Stimulated activated CD8-positive, alpha-beta memory T cell treated with anti-CD3 and anti-CD28 coated beads, Interleukin-2, amount 100 ng/mL, for 48 hours (primary cell): ENCODE measurements at places on chromosomes 16 and 17.

DNA sequence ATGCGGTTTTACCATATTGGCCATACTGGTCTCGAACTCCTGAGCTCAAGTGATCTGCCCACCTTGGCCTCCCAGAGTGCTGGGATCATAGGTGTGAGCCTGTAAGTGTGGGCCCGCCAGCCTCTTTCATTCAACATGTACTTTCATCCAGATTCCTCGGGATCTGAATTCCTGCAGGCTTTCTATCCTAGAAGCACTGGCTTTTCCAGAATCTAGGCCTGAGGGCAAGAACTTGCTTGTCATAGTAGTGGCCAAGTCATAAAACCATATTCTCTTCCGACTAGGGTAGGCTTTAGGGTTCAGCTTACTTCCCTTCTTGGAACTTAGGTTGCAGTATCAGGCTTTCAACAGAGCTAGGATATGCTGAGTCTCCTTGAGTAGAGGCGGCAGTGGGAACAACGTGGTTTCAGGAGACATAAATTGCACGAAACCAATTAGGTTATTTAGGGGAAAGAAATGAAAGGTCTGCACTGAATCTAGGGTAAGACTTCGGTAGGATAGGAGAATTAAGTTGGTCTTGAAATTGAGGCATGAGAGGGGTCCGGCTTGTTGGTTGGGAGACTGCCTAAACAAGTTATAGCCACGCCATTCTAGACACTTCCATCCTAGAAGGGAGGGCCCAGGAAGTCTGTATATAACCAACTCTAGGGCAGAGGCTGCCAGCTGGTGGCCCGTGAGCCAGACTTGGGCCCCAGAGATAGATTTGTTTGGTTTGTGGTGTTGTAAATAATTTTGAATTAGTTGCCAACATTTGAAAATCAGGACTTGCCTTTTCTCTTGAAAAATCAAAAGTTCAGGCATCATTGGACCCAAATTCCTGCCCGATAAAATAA is 15.6 kb downstream of the SLC7A6 start:
- DNase-seq: no peak

GRCh38 chr17:69913616-69914015 is 161.4 kb upstream of the KCNJ16 start:
- DNase-seq: no peak

DNA sequence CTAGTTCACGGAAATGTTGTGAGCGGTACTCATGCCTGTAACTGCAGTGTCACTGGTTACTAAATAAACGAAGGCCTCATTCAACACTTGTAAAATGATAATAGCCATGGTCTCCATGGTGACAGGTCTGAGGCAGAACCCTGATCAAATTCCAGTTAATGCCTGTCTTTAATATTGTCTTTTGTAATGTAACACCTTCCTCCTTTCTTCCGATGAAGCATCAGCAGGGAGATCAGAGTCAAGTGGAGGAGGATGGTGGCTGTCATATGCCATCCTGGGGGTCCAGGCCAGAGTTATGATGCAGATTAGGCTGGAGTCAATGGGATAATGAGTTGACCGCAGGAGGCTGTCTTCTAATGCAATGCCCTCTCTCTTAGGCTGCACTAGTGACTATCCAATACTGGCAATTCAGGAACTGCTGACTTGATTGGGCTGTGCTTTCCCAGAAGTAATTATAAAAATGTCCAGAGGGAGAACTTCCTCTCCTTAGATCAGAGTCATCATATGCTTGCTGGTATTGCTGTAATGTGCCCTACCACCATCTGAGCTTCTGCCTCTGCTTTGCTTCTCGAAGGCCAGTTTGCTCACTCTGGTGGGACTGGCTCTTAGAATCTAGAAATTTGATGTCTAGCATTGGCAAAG is 419.1 kb downstream of the CA10 start:
- DNase-seq: no peak

- DNase-seq: no peak
Observed at GRCh38 chr16:3058139-3059030, 7.1 kb upstream of the IL32 start.

DNA sequence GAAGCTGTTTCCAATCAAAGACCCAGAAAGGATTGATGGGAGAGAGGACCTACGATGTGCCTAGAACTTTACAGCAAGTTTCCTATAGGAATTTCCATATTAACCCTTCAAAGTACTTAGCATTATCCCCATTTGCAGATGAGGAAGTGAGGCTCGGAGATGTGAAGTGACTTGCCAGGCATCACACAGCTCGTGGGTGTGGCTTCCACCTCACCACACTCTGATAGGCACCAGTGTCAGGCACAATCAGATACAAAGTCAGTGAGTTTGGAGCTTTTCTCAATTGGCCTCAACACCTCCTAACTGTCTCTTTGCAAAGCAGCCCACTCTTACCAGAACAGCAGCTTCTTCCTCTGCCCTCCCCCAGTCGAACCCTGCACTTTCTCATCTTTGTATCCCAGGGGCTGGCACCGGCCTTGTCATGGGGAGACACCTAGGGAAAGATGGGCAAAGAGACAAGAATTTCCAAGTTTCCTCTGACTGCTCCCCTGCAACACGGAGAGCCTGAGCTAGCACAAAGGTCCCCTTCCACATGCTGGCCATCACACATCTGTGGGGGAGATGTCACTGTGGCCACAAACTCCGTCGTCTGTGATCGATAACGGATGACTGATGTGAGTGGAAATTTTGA is 37.4 kb upstream of the CCL1 start:
- DNase-seq: no peak

GRCh38 chr16:88831838-88832237 is 20.1 kb upstream of the APRT start:
- no peak for DNase-seq

- no peak for DNase-seq
Observed at GRCh38 chr17:37081287-37081686, 132.5 kb downstream of the AATF start.

DNA sequence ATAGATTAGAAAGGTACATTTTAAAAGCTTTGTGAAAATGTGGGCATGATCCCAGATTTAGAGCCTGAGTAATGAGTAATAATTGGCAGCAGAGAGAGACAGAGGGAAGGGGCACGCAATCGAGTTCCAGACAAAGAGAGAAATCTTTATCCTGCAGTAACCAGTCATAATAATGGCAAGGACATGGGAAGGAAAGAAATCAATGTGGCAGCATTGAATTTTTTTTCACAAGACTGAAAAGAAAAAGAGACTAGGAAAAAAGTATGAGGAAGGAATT is 790.8 kb upstream of the SOX9 start:
- DNase-seq: no peak

DNA sequence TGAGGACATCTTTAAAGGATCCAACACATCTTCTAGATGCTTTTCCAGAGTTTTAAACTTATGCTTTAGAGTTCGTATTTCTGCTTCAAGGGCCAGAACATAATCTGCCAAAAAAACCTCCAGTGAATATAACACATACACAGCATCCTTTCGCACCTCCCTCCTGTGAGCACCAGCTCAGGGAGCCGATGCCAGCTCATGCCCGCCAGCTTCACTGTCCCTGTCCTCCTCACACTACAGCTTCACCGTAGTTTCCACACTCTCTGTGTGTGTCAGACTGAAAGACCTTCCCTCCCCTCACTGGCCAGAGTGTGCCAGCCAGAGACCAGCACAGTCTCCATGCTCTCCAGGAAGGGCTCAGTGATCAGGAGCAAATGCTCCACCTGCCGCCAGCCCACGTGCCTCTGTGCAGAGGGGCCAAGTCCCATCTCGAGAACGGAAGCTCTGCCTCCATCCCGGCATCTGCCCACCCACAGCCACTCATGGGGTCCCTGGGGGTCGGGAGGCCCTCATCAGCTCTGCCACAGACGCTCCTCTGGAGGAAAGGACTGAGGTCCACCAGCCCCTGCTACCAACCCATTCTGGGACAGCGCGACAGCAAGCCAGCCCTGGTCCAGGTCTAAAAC is 40.8 kb downstream of the CCDC57 start:
- DNase-seq: no peak

- no peak for DNase-seq
Observed at GRCh38 chr17:21388066-21388465, 11.9 kb downstream of the KCNJ12 start.

- no peak for DNase-seq
Observed at GRCh38 chr16:29719063-29719462, 26.7 kb downstream of the C16orf54 start.

DNA sequence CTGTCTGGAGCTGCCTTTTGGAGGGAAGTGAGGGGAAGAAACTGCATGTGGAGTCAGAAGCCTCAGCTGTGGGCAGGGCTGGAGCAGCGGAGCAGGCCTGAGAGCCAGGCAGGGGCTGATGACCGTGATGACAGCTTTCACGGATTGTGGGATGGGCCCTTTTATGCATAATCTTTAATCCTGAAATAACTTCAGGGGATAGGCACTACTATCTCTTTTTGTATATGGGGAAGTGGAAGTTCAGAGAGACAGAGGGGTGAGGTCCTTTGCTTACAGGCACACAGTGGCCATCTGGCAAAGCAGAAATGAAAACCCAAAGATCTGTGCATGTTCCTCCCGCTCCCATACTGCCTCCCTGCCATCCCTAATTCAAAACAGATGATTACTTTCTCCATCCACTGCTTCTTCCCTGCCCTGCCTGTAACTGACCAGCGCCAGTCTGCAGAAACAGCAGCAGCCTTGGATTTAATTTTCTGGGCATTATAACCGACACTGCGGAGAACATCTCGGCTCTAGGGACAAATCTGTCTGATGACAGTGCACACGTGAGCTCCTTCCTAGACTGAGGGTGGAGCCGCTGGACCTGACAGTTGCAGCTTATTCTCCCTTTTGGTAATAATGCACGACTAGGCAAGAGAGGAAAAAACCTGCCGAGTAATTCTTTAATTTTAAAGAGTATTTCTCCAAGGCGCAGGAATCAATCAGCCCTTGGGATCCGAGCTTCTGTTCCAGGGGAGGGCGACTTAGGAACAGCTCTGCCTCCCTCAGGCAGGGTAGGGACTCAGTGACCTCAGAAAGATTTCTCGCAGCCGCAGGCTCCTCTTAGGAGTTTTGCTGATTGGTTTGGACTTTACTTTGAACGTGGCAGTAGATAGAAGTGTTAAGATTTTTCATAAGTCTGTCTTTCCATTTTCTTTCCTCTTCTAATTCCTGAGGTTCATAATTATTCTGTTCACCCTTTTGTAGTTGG is 95.4 kb downstream of the UTP18 start:
- DNase-seq: no peak

DNA sequence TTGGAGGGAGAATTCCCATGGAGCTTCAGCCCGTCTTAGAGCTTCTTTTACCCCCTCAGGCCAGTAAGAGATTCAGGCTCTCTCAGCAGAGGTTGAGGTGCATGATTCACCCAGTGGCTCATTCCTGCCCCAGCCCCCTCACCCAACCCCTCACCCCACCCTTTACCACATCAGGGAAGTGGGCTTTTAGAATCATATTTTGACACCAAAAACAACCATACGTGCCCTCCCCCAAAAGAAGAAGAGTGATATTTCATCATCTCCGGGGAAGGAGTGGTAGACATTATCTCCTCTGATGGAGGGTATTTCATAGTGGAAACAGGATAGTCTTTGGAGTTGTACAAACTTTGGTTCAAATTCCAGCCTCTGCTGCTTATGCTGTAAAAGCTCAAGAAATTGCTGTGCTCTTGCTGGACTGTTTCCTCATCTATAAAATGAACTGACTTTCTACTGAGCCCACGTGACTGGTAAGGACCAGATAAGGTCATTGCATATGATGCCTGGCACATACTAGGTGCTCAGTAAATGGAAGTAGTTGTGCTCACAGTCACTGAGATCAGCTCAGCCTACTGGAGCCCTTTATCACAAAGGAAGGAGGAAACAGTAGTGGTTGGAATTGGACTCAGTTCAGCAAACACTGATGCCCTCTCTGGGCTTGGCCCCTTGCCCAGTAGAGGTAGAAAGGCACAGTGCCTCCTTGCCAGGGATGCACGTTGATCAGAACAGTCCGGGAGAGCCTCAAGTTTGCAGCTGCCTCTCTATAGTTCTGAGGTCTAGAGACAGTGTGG is 18.3 kb upstream of the CCL5 start:
- no peak for DNase-seq

DNA sequence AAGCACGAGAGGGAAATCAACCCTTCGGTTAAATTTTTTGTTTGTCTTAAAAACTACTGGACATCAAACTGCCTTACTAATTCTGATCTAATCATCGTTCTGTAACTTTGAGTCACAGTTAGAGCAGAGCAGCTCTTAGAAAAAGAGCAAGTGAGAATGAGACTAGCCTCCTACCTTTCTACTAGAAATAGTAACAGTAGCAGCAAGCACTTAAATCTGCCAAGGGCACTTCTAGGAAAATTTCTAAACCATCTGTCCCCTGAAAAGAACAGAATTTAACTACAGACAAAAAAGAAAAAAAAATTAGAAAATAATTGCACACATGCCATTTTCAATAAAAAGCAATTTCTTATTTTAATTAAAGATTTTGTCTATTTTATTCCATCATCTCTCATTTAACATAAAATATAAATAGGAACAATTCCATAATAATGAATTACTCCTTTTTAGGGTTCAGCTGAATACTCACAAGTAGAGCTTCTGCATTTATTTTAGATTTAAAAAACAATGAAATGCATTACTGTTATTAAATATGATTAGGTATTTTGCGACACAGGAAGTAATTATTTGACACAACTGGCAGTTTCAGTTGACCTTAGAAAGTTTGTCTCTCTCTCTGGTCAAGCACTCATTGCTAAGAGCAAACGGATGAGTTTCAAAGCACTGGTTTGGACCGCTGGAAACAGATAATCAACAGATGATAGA is 250.8 kb upstream of the SOX9 start:
- no peak for DNase-seq

DNA sequence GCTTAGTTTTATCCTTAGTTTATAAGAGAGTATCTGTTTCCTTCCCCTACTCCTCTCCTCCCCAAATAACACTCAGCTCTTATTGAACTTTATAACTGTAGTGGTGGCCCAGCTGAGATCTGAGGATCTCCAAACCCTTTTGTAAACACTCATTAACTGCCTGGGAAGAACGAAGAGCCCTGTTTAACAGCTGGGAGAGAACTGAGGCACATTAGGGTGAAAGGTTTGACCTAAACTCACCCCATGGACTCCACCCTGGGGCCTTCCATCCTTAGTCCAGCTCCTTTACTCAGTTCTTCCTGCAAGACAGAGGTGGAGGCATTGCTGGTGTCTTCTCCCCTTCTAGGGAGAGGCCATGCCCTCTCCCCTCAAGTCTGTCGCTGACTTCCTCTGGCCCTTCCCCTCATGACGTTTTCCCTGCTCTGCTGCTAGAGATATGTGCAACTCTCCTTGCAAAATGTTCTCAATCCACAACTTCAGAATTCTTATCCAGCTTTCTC is 1.2 kb upstream of the RARA start:
- no peak for DNase-seq

DNA sequence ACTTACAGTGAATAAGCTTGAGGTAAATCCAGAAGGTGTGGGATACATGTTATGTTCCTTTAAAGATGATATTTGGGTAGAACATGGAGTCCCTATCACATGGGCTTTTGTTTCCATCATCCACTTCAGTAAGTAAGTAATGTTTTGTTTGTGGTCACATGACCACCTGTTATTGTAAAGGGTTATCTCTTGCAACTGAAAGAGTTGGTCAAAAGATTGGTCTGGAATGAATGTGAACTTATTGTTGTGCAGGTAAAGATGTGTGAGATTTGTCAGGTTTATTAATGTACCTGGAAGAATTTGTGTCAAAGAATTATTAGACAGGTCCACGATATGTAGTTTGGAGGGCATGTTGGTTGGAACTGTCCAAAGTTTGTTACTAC is 1.6 kb downstream of the OMG start:
- no peak for DNase-seq
